ENCODE measurements at places on chromosomes 13 and 19.

GRCh38 chr19:50695251-50696093 lies 24.1 kb downstream of the SHANK1 start:
- no peak for DNase-seq

DNA sequence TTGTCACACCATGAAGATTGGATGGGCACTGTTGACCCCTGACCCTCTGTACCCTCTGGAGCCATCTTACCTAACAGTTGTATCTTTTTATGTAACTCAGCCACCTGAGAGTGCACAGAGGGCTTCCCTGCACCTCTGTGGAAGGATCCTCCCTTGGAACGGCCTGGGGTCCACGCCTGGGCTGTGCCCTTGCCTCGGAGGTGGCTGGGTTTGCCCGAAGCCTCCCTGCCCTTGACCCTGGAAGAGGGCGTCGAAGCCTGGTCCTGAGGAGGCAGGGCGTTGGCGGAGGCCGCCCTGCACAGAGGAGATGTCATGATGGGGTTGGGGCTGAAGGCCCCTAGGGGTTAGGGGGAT lies 241 bp downstream of the ODAD3 start:
- DNase-seq = no peak

DNA sequence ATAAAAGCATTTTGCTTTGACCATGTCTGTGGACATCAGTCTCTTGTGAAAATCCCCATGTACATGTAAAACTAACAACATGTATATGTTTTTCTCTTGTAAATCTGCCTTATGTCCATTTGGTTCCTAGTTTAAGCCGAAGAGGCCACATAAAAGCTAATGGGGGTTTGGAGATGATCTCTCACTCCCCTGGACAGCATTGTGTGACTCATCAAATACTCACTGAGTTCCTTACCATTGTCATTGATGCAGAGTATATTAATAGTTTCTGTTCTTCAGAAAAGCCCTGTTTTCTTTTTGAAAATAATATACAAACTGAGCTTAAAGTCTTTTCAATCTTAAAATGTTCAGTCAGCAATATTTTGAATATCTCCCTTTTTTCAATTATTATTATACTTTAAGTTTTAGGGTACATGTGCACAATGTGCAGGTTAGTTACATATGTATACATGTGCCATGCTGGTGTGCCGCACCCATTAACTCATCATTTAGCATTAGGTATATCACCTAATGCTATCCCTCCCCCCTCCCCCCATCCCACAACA lies 536.7 kb upstream of the HTR2A start:
- no peak for DNase-seq

GRCh38 chr19:30420881-30421280 lies 48.7 kb downstream of the ZNF536 start:
- DNase-seq = no peak

DNA sequence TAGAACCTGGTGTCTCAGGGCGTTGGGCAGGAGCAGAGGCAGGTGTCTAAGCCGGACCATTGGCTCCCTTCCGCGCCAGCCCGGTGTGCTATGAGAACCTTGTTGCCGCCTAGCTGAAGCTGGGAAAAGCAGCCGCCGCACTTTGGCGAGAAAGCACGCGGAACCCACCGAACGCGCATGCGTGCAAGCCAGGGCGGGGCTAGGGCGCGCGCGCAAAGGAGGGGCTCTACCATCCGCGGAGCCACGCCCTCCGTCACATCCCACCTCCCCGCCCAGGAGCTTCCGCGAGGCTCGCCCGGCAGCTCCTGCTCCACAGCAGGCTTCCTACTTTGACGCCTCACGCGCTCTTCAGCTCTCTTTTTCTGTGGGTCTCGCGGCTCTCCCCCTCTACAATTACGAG lies 51.3 kb downstream of the WDR87 start:
- DNase-seq = no peak

Measured in NCI-H2029 (cell line).